NCI-H2171 treated with DMSO at 0.1 percent for 48 hours (cell line): ENCODE measurements at places on chromosomes 3 and 15.

GRCh38 chr3:136979684-136980083 lies 21.9 kb downstream of the IL20RB start:
- no peak for DNase-seq

- DNase-seq = no peak
Observed at GRCh38 chr3:160643994-160644393, 33.0 kb upstream of the ARL14 start.

GRCh38 chr15:35427091-35427490 lies 118.9 kb downstream of the DPH6 start:
- DNase-seq = no peak

- DNase-seq = no peak
Observed at GRCh38 chr15:95261546-95261945, 1030.2 kb downstream of the MCTP2 start.

DNA sequence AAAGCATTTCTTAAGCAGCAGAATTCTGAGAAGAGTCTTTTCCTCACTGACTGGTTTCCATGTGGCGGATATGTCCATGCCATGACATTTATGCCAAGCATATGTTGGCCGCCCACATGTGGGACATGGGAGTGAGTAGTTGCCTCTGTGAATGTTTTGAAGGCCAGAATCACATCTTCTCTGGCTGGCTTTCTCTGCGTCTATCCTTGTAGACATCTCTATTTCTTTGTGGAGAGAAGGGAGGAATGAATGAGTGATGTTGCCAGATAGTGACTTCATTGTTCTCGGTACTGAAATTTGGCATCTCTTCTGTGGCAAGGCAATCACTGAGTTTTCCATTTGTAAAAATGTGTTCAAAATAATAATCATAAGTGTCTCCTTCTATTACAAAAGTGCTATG lies 316.0 kb downstream of the CLSTN2 start:
- DNase-seq = no peak

- DNase-seq = no peak
Observed at GRCh38 chr3:64878362-64878761, 190.6 kb upstream of the ADAMTS9 start.

DNA sequence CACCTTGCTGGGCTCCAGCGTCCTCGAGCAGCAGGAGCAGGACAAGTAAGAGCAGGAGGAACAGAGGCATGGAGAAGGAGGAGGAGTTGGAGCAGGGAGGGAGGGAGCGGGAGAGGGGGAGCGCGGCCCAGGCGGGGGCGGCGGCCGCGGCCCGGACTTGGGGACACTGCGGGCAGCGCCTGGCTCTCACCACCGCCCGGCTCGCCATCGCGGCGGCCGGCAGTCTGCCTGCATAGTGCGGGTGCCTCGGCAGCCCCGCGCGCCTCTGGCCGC lies 440 bp downstream of the DCBLD2 start:
- DNase-seq = peak; percentile 80

- no peak for DNase-seq
Observed at GRCh38 chr15:46080016-46080415, 445.2 kb downstream of the SQOR start.

DNA sequence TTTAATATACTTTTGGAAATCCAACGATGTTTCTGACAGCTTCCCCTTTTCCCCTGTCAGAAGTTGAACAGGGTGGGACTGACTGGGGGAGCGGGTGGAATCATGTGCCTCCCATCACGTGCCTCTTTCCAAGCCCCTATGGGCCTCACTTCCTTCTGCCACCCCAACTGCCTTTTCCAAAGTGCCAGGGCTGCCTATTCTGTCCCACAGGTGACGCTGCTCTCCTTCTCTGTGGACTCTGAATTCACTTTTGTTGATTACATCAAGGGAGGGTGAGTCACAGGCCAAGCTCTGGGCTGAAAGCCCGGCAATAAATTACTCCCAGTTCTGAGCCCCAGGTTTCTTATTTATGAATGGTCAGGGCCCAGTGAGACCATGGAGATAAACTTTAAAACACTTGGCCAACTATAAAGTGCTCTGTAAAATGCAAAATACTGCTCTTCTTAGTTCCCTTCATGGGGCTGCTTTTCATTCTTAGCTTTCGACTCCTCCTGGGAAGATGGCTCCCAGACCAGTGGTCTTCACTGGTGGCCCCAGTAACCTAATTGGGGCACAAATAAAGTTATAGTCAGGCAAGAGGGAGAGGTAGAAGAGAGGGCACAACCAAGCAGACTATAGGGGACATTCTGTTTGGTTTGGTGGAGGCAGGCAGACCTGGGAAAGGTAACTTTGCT lies 12.3 kb downstream of the CPNE9 start:
- no peak for DNase-seq

- no peak for DNase-seq
Observed at GRCh38 chr3:158347966-158348365, 223.0 kb upstream of the MLF1 start.

DNA sequence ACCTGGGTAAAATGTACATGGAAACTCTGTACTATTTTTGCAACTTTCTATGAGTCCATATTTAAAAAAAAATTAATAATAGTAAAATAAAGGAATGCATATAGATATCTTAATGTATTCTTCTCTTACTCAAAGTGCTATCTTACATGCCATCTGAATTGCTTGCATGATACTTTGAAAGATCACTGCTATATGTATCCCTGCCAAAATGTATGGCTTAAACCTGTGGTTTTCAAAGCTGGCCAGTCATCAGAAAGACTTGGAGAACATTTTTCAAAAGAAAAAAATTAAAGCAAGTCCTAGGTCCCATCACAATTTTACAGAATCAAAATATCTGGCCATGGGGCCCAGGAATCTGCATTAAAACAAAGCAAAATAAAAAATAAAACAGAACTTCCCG lies 262.1 kb downstream of the LPP start:
- no peak for DNase-seq

GRCh38 chr3:181561139-181562031 lies 150.3 kb upstream of the SOX2 start:
- DNase-seq = no peak

DNA sequence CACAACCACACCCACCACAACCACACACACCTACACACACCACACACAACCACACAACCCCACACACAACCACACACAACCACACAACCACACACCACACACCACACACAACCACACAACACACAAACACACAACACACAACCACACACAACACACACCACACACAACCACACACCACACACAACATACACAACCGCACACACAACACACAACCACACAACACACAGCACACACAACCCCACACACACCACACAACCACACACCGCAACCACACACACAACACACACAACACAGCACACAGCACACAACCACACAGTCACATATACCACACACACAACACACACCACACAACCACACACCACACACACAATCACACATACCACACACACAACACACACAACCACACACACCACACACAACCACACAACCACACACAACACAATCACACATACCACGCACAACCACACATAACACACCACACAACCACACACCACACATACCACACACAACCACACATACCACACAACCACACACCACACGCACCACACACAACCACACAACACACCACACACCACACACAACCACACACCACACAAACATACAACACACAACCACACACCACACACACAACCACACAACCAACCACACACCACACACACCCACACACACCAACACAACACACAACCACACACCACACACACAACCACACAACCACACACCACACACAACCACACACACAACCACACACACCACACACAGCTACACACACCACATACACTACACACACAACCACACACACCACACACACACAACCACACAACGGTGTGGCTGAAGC lies 23.7 kb downstream of the CPN2 start:
- no peak for DNase-seq

DNA sequence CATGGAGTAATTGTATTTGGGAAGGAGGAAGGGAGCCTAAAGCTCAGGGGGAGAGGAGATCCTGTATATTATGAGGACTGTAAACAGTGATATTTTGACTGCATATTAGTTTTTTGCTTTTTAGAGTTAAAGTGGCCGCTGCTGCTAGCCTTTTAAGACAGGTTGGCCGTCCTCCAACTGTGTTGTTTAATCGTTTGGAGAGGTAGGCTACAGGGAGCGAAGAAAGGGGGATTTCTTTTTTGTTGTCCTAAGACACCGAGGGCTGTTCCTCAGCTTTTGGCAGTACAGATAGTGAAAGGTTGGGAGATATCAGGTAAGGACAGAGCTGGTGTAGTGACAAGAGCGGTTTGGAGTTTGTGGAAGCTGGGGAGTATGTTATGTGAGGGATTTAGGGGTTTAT lies 38.2 kb upstream of the RNF7 start:
- DNase-seq = no peak

- DNase-seq = no peak
Observed at GRCh38 chr15:101068961-101069653, 149.9 kb downstream of the LRRK1 start.

DNA sequence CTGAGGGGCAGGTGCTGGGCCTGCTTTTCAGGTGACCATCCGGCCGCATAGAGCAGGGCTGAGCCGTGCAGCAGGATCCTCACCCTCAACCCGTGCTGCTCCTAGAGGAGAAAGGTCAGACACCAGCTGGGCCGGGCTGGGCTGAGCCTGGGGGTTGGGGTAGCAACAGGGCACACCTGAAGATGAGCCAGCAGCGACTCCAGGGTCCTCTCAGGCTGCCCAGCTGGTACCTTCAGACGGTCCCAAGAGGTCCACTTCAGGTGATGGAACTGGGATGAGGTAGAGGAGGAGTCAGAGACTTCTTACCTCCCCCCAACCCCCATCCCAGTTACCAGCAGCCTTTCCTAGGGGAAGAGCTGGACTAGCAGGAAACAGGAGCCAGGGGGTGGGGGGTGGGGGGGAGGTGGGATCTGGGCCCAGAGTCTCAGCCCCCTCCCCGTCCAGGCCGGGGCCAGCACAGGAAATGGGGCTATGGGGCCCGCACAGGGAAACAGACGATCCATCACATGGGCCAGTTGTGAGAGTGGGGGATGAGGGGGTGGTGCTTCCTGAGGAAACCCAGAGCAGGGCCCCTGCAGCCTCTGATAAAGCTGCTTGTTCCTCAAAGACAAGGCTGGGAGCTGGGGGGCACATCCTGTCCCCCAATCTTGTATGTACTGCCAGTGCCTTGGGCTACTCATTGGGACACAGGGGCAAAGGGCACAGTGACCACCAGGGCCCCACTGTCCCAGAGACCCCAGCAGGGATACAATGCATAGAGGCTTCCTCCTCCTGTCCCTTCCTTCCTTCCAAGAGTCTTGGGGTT lies 3.0 kb downstream of the INKA1 start:
- DNase-seq = no peak

- peak; percentile 84 for DNase-seq
Observed at GRCh38 chr3:185094697-185095096, 58.2 kb downstream of the C3orf70 start.

GRCh38 chr3:15769256-15769915 lies 28.4 kb downstream of the ANKRD28 start:
- no peak for DNase-seq

DNA sequence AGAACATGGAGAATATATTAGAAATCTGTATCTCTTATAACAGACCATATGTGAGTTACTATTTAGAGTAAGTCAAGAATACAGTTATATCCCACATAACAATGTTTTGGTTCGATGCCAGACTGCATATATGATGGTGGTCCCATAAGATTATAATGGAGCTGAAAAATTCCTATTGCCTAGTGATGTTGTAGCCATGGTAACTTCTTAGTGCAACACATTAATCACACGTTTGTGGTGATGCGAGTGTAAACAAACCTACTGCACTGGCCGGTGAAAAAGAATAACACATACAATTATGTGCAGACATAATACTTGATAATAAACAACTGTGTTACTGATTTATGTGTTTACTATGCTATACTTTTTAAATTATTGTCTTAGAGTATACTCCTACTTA lies 69.8 kb upstream of the MNS1 start:
- no peak for DNase-seq

DNA sequence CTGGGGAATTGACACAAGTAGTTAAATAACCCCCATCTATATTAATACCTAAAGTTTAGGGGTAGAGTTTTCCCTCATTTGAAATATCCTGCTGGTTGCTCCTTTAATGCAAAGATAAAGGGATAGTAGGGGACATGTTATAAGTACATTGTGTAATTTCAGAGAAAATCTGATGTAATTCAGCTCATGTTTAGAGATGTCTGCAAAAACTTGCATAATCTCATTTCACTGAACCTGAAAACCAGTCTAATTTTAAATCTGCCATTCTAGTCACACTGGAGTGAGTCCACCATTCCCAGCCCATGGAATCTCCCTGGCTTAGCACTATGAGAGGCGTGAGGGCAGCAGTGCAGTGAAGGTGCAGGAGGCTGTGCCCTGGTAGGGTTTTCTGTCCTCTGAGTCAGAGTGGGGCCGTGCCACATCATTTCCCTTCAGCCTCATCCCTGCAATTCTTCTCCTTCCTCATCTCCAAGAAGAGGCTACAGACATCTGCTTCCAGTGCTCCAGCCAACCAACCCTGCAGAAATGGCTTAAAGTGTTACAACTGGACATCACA lies 246.3 kb upstream of the UMPS start:
- no peak for DNase-seq

DNA sequence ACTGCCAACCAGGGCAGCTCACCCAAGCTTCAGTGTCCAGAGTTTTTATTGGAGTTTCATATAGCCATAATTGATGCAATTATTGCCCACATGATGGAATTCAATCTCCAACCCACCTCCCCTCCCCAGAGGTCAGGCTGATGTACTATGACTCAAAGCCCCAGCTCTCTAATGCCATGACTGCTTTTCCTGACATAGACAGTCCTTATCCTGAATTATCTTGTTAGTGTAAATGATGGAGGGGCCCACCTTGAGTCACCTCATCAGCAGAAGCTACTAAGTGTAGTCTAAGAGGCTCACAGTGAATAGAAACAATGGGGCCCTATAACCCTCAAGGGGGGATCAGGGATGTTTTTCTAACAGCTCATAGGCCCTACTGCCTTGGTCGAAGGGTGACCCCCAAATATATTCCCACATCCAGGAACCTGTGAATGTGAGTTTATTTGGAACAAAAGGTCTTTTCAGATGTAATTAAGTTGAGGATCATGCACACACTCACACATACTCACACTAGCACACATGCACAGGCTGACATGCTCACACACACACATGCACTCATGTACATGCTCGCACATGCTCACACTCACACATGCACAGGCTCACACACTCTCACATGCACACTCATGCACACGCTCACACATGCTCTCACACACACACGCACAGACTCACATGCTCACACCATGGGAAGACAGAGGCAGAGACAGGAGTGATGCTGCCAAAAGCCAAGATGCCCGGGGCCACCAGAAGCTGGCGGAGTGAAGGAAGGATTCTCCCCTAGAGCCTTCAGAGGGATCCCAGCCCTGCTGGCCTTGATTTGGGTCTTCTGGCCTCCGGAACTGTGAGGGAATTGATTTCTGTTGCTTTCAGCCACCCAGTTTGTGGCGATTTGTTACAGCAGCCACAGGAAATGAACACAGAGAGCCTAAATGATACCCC lies 131.2 kb upstream of the SMAD3 start:
- DNase-seq = no peak
